HTR-8/SVneo (cell line): ENCODE measurements at places on chromosomes 4 and X.

GRCh38 chrX:79408623-79409322 is 41.6 kb upstream of the ITM2A start:
- DNase-seq: no peak

DNA sequence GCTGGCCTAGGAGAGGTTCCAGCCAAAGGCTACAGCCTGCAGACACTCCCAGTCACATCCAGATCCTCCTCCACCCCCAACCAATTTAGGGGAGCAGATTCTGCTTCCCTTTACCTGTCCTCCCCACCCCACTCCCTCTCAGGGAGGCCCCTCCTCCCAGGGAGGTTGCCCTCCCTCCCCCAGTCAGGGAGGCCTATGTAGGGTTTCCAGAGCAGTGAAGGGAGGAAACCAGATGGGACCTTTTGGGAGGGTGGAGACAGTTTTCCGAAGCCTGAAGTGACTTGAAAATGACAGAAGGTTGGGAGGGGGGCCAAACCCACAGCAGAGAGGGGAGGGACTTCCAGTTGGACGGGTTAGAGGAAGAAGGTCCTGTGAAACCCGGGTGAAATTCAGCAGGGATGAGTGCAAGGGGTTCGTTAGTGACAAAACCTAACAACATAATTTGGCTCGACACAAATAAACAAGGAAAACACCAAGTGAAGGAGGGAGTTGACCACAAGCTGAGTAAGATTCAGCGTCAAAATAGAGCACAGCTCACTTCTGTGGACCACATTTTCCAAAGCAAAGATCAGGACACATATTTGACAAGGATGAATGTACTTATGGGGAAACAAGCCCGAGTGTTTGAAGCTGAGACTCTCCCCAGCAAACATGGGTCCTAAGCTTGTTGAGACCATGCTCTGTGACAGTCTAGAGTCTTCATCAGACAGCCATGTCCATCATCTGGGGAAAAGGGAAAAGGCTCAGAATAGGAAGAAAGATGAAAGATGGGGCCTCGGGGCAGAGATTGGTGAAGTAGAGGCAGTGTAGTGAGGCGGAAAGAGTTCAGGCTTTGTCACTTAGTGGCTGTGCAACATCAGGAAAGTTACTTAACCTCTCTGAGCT is 46.4 kb downstream of the PRPS1 start:
- DNase-seq: no peak

DNA sequence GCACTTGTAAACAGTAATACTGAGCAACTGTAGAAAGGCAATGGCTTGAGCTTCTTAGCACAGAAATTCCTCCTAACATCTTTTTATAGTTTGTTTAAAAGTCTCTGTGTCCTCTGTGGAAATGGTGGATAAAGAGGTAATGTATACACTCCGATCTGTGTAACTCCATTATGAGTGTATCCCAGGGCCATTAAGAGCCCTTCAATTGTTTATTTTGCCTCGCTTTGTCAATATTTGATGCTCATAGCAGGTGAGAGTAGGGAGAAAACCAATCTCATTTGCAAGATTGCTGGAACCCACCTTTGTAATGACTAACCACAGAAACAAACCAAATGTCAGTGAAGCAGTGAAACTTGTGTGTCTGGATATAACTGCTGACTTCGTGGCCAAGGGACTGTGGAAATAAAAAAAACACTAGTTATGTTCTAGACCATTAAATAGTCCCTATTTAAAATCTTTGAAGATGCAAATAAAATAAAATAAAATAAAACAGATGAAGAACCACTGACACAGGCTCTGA is 598.2 kb upstream of the BOD1L1 start:
- no peak for DNase-seq

DNA sequence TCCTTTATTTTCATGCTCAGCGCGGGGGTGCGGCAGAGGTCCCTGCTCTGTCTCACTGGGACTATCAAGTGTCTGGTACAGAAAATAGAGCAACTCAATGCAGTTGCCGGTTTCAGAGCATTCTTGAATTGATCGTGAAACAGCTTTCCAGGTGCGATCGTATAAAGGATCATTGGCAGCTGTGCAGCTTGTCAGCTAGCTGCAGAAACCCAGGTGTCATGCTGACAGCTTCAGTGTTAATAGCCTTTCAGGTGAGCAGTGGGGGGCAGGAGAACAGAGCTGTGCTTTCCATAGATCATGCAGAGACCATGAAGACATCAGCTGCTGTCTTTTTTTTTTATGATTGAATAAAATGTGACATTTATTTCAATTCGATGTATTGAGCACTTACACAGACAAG is 583.9 kb downstream of the NLGN4X start:
- no peak for DNase-seq

DNA sequence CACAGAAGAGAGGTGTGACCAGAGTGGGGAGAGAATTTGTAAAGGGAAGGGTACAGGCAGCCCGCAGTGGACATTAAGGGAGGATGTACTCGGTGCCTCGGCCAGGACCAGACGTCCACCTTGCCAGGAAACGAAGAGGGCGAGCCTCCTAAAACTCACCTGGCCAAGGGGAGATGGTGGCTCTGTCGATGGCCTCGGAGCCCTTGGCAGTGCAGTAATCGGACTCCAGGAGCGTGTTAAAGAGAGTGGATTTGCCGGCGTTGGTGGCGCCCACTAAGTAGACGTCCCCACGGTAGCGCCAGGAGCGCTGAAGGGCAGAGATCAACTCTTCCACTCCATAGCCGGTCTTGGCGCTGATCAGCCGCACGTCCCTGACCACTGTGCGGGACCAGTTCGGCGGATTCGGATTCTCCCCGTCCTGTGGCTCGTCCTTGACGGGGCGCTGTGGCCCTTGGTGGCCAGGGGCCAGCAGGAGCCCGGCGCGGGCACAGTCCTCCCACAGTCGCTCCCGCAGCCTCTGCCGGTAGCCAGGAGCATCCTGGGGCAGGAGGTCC is 1.0 kb downstream of the NOA1 start:
- no peak for DNase-seq

DNA sequence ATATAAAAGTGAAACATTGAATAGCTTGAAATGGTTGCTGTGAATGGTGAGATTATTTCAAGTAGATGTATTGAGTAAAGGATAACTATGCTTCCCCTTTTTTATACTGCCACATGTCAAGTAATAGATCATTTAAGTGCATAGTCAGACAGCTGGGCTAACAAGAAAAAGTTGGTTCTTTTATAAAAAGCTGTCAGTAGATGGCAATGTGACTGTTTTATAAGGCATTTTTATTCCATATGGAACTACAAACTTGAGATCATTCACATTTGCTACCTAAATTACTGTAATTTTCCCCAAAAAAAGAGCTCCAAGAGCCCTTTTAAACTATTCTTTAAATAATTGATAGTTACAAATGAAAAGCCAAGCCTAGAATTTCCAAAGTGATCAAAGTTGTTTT is 831.0 kb downstream of the C4orf33 start:
- DNase-seq: peak; percentile 2

- DNase-seq: no peak
Observed at GRCh38 chr4:189177130-189177529, 763.5 kb upstream of the FRG1 start.

GRCh38 chr4:38711066-38711465 is 47.1 kb downstream of the KLF3 start:
- no peak for DNase-seq

DNA sequence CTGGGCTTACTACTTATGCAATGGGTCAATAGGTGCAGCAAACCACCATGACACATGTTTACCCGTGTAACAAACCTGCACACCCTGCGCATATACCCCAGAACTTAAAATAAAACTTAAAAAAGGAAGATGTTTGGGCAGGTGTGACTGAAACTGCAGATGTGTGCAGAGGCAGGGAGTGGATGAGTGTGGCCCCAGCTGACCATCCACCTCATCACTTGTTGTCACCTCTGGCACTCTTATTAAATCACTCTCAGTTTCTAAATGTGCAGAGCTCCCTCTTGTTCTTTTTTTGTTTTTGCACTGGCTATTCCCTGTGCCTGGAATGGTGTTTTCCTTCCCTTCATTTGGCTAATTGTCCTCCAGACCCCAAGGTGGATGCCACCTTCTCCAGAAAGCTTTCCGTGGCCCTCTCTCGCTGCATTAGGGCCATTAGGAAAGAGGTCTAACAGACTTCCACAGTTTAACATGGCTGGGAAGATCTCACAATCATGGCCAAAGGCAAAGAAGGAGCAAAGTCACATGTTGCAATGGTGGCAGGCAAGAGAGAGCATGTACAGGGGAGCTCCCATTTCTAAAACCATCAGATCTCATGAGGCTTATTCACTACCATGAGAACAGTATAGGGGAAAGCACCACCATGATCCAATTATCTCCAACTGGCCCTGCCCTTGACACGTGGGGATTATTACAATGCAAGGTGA is 58.5 kb downstream of the SLC2A9 start:
- no peak for DNase-seq

DNA sequence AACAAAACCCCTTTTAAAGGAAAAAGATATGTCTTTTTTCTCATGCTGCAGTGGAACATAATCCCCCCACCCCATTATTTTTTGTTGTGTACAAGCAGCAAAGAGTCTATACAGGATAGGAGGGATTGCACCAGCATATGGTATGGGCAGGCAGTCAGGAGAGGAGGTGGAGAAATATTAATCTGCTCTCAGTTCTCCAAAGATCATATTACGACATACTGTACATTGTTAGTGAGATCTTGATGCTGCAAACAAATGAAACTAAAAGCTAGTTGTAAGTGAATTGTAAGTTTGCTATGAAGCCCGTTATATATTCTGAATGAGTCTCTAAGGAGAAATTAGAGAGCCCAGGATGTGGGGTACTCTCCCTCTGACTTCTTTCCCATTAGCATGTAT is 75.3 kb downstream of the RAPGEF2 start:
- peak; percentile 7 for DNase-seq

GRCh38 chrX:78624426-78624825 is 34.7 kb downstream of the RTL3 start:
- no peak for DNase-seq

DNA sequence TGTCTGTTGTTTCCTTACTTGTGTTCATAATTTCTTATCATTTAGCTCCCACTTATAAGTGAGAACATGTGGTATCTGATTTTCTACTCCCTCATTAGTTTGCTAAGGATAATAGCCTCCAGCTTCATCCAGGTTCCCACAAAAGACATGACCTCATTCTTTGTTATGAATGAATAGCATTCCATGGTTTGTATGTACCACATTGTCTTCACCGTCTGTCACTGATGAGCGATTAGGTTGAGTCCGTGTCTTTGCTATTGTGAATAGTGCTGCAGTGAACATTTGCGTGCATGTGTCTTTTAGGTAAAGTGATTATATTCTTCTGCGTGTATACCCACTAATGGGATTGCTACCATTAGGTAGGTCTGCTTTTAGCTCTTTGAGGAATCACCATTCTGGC is 624.3 kb upstream of the EPHA5 start:
- no peak for DNase-seq

DNA sequence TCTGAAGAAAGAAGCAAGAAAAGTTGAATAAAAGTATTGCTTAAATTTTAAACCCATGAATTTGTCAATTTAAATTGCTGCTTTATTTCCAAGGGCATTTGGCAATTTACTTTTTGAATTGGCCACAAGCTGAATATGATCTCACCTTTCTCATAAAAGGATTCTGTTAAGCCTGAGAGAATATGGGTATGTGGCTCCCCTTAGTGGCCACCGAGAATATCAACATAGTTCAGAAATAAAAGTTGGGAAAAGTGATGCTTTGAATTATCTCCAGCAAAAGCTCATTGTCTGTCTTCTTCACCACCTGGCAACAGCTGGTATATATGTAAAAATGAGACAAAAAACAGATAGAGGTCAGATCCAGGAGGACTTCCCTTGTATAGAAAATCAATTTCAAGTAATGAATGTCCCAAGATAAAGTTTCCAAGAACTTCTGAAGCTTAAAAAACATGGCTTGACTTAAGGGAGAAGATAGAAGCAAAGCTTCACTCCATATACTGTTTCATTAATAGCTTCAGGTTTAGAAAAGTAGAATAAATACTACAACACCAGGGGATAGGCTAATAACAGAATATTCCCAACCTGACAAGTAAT is 290.7 kb upstream of the FAM241A start:
- peak; percentile 10 for DNase-seq

DNA sequence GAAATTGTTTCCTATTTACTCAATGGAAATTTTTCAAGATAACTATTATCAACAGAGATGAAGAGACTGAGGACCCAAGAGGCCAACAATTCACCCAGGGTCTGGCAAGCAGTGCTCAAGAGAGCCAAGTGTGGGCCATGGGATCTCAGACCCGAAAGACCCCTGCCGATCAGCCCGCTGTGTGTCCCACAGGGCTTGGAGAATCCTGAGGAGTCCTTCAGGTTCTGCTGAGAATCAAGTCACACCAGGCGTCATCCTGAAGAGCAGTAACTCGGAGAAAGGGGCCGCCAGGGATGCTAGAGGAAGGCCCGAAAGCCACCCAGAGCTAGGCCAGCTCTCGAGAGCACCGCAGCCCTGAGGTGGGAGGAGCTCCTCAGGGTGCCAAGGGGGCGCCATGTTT is 48.7 kb downstream of the FGFRL1 start:
- no peak for DNase-seq

- DNase-seq: no peak
Observed at GRCh38 chr4:29538889-29539646, 1181.1 kb upstream of the PCDH7 start.

- DNase-seq: no peak
Observed at GRCh38 chr4:3869174-3869572, 103.0 kb downstream of the ADRA2C start.

- no peak for DNase-seq
Observed at GRCh38 chrX:101040197-101040596, 11.7 kb downstream of the TRMT2B start.

- DNase-seq: no peak
Observed at GRCh38 chr4:103076747-103077347, at the start of gene SLC9B2. SLC9B2 (minus strand) TSS chr4:103076761; CDS start chr4:103067550, 9,211 bp downstream.

- DNase-seq: no peak
Observed at GRCh38 chr4:47667552-47667951, 170.3 kb downstream of the CORIN start.

GRCh38 chr4:6892190-6892908 is 17.3 kb upstream of the TBC1D14 start:
- no peak for DNase-seq

- DNase-seq: no peak
Observed at GRCh38 chrX:20244931-20245330, 21.8 kb downstream of the RPS6KA3 start.

DNA sequence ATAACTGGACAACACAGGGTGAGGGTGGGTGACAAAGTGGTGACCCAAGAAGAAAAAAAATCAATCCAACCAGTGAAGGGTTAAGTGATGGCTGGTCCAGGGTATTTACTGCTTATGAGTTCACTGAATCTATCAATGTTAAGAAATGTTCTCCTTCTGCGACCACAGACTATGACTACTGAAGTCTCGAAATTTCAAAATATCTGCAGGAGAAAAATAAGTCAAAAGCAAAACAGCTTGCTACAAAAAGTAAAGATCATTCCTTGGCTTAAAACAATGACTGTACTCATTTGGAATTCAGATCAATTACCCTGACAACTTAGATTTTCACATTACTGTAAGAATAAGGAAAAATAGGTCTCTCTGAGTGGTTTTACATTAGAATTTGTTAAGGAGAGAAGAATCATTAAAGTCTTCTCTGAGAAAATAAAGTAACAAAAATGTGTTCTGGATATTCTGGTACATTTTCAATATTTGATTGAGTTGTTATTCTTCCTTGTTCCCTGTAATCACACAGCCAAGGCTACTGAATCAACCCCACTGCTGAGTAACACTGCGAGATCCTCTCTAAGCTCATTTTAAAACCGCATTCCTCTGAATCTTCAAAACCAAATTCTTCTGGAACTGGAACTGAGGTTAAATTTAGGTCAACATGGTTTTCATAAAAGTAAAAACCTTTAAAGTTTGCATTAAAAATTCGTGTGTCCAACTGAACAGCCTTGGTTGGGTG is 22.7 kb downstream of the SMPX start:
- no peak for DNase-seq

GRCh38 chrX:69236641-69237040 is 71.4 kb upstream of the PJA1 start:
- no peak for DNase-seq

- DNase-seq: no peak
Observed at GRCh38 chr4:21377046-21377445, 571.5 kb downstream of the KCNIP4 start.
